ENCODE measurements at places on chromosomes 3 and 15.
A peak's percentile ranks its signal among the peaks of the same experiment; 100 is the strongest.

GRCh38 chr15:64426845-64427465, 33.4 kb upstream of the ZNF609 start:
- DNase-seq, result no peak

GRCh38 chr3:57841818-57842217, 85.7 kb downstream of the SLMAP start:
- no peak for DNase-seq

GRCh38 chr15:62390791-62391640, 225.9 kb upstream of the C2CD4B start:
- peak; percentile 26 for DNase-seq

DNA sequence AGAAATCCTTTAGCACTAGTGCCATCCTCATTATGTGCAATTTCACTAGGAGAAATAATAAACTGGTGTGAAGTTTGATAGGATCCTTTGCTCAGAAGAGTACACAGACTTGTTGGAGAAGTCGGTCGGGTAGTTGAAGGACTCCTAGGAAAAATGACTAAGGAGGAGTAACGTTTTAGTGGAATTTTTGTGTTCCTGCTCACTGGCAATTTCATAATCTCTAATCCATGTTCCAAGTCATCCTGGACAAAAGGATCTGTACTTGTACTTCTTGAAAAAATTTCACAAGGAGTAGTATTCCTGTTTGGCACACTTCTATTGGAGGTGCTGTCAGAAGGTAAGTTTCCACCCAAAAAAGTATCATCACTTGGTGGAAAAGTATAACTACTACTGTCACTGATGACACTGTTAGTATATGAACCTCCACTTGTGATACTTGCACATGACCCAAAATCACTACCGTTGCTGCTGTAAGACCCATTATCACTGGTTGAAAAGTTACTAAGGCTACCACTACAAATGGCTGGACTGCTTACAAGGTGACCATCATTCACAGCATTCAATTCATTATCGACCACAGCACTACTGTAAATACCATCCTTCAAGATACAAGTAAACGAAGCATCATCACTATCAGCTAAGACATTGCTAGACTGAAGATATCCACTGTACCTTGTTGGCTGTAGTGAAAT, 77.4 kb downstream of the NEDD4 start:
- no peak for DNase-seq

- no peak for DNase-seq
These were observed 49.9 kb downstream of the MCF2L2 start for GRCh38 chr3:183378545-183378944.

All from GM19239 (cell line).